ENCODE measurements at places on chromosomes 12 and 14. TPM values are rescaled to one million over a fixed set of nuclear protein-coding genes. Genes with fewer than 3 reads are reported as not detected.

The POTEG gene
- not detected for total RNA-seq

The PRIMA1 gene
- total RNA-seq: not detected

DNA sequence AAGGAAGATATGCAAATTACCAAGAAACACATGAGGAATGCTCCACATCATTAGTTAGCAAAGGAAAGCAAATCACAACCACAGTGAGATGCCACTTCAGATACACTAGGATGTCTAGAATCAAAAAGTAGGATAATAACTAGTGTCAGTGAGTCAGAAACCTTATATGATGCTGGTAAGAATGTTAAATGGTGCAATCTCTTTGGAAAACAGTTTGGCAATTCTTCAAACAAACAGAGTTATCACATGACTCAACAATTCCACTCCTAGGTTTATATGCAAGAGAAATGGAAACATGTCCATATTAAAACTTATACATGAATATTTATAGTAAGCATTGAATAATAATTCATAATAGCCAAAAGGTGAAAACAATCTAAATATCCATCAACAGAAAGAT, 220.9 kb downstream of the FOXG1 start:
- no peak for DNase-seq

- DNase-seq: no peak
Observed at GRCh38 chr12:124867401-124867930, 3.8 kb upstream of the SCARB1 start.

GRCh38 chr12:124411281-124411878, 116.5 kb downstream of the RFLNA start:
- no peak for DNase-seq
